ENCODE measurements at places on chromosomes 4 and X.

GRCh38 chrX:68691921-68692320 lies 44.5 kb downstream of the STARD8 start:
- DNase-seq: no peak

- DNase-seq: no peak
Observed at GRCh38 chr4:26753617-26754016, 107.0 kb upstream of the STIM2 start.

GRCh38 chrX:56281789-56282188 lies 49.6 kb downstream of the KLF8 start:
- no peak for DNase-seq

DNA sequence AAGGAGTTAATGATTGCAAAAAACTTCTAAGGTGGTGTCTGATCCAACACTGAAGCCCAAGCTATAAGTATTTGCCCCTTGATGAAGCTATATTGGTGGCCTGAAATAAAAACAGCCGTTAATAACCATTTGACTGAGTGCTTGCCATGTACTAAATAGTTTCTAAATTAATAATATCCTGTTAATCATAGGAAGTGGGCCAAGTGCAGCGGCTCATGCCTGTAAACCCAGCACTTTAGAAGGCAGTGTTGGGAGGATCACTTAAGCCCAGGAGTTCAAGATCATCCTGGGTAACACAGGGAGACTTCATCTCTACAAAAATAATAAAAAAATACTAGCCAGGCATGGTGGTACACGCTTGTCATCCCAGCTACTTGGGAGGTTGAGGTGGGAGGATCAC lies 8.3 kb downstream of the NDP start:
- no peak for DNase-seq

GRCh38 chr4:105543346-105543745 lies 9.1 kb upstream of the ARHGEF38 start:
- DNase-seq: no peak

DNA sequence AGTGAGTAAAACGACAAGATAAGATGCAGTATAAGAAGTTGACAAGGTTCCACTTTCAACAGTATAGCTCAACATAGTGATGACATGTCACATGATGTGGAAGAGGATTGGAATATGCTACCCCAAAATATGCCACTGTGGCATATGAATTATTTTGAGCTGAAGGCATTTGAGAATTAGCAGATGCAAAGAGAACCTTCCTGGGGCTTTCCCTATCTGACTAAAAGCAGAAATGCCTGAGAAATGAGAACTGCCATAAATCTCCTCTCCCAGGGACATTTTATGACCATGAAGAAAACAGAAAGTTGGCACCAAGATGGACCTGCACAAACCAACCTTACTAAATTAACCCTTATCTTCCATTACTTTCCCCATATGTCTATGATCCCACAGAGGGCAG lies 24.8 kb downstream of the CDKN2AIP start:
- DNase-seq: no peak

- DNase-seq: no peak
Observed at GRCh38 chr4:80931631-80932081, 98.9 kb upstream of the BMP3 start.

- no peak for DNase-seq
Observed at GRCh38 chrX:106952988-106953387, 32.8 kb downstream of the CLDN2 start.

DNA sequence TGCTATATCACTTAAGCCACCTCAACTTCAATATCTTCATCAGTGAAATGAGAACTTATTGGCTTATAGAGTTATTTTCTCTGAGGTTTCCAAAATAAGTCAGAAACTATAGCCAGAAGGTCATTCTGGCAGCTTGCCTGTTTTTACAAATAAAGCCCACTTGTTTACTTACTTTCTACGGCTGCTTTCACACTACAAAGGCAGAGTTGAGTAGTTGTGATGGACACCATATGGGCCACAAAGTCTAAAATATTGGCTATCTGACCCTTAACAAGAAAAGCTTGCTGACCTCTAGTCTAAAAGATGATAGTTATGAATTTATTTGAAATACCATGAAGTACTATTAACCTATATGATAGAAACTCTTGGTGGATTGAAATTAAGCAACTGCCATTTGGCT lies 67.3 kb upstream of the ATOH1 start:
- DNase-seq: no peak

GRCh38 chr4:76153356-76153755 lies 5.2 kb upstream of the NUP54 start:
- DNase-seq: no peak

DNA sequence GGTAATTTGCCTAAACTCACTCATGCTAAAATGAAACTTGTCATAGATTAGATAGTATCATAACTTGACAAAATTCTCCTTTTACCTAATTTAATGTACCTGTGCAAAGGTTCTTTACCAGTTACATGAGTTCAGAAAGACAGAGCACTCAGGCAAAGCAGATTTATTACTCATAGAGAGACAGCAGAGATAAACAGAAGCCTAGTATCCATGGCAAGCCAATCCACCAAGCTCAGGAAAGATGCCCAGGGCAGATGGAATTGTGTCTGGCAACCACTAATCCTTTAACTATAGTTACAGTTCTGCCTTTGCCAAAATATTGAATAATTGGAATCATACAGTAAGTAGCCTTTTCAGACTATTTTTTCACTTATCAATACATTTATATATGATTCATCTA lies 826.2 kb downstream of the TECRL start:
- no peak for DNase-seq

DNA sequence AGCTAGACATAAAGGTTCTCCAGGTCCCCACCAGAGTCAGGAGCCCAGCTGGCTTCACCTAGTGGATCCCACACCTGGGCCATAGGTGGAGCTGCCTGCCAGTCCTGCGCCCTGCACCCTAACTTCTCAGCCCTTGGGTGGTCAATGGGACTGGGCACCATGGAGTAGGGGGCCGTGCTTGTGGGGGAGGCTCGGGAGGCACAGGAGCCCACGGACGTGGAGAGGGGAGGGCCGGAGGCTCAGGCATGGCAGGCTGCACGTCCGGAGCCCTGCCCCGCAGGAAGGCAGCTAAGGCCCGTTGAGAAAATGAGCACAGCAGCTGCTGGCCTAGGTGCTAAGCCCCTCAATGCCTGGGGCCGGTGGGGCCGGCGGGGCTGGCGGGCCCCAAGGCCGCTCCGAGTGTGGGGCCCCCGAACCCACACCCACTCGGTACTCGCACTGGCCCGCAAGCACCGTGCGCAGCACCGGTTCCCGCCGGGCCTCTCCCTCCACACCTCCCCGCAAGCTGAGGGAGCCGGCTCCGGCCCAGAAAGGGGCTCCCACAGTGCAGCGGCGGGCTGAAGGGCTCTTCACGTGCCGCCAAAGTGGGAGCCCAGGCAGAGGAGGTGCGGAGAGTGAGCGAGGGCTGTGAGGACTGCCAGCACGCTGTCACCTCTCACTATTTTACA lies 291.1 kb downstream of the KLHL4 start:
- no peak for DNase-seq

- no peak for DNase-seq
Observed at GRCh38 chr4:53619431-53619830, 28.1 kb upstream of the LNX1 start.

GRCh38 chr4:2626231-2626630 lies 89.8 kb downstream of the FAM193A start:
- DNase-seq: no peak

DNA sequence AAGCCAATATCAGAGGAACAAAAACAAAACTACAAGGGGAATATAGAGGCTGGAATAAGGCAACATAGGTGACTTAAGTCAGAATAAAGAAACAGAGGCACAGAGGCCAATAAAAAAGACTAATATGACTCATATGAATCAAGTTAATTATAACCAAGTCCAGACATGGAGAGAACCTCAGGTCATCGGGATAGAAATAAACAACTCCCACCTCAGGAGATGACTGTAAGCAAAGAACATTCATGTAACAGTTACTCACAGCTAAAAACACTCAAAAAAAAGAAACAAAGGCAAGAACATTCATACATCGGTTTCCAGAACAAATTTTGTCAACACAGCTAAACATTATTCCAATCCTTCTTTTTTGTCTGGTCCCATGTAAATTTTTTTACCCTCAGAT lies 60.3 kb upstream of the RXFP1 start:
- DNase-seq: no peak

DNA sequence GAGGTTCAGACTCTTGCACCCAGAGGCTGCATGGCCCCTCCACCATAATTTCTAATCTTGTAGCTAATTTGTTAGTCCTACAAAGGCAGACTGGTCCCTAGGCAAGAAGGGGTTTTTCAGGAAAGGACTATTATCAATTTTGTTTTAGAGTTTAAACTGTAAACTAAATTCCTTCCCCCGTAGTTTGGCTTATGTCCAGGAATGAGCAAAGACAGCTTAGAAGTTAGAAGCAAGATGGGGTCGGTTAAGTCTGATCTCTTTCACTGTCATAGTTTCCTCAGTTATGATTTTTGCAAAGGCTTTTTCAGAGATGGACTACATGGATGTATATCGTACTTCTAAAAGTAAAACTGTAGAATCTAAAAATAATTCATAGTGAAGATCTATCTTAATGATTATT lies 258.1 kb upstream of the IL1RAPL1 start:
- DNase-seq: no peak

DNA sequence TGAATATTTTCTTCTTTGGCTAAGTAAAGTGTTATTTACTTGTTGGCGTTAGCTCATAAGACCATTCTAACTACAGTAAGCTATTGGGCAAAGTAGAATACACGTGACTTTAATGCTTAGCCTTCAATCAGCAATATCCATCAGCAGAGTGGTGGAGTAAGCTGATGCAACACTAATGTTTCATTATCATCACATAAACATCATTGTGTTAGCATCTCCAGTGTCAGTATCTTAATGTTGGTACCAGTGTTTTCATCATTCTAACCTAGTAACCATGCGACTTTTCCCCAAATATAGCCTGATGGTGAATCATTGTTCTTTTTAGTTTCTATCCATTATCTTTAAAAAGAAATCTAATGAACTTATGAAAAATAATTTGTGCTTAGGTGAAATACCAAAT lies 48.5 kb downstream of the APOOL start:
- no peak for DNase-seq

DNA sequence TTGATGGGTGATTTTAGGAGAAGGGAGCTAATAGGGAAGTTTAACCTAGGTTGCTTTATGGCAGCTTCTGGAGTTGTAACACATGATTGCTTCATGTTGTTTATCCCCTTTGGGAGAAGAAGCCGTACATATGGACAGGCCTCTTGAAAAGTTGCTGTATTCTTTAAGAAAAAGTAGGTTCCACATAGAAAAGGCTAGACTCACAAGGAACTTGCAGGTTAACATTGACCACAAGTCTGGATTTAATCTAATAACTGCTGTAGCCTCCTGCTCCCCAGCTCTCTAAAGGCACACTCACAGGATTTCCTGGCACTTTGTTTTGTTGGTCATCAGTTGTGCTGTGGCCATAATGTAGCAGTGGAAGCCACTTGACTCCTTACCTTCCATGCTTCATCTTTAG lies 19.7 kb downstream of the FNIP2 start:
- DNase-seq: no peak

GRCh38 chr4:187937557-187937956 lies 58.0 kb upstream of the ZFP42 start:
- no peak for DNase-seq
